ENCODE measurements at places on chromosomes 6 and 20. TPM values are rescaled to one million over a fixed set of nuclear protein-coding genes. Genes with fewer than 3 reads are reported as not detected.

- DNase-seq = no peak
Measured at GRCh38 chr6:161486361-161487216, 212.7 kb upstream of the AGPAT4 start.

DNA sequence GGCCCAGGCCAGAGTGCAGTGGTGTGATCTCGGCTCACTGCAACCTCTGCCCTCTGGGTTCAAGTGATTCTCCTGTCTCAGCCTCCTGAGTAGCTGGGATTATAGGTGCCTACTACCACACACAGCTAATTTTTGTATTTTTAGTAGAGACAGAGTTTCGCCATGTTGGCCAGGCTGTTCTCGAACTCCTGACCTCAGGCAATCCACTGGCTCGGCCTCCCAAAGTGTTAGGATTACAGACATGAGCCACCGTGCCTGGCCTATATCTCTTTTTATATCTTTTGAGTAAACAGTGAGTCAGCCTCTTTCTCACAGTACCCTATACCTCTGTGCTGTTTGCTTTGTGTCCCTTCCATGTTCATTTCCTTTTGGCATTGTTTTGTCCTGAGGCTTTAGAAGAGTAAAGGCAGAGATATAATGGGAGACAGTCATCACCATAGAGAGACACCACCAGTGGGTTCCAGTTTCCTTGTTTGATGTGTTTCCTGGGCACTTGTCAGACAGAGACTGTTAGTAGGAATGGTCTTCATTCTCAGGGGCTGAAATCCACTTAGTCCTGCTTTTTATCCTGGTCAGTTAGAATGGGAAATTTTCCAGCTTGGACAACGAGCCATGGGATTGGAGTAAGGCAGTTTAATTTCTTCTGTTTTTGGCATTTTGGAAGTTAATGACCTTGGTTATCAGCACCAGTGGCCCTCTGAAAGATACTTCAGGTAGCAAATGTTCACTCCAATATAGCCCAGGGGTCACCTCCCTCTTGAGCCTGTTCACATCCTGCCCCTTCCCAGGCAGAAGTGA, 32.2 kb upstream of the ASXL1 start:
- DNase-seq = no peak

GRCh38 chr6:170102038-170102437, 188.8 kb downstream of the DLL1 start:
- no peak for DNase-seq

GRCh38 chr6:11701573-11701972, 77.0 kb downstream of the ADTRP start:
- no peak for DNase-seq

- no peak for DNase-seq
Measured at GRCh38 chr20:24693466-24694156, 224.2 kb downstream of the SYNDIG1 start.

DNA sequence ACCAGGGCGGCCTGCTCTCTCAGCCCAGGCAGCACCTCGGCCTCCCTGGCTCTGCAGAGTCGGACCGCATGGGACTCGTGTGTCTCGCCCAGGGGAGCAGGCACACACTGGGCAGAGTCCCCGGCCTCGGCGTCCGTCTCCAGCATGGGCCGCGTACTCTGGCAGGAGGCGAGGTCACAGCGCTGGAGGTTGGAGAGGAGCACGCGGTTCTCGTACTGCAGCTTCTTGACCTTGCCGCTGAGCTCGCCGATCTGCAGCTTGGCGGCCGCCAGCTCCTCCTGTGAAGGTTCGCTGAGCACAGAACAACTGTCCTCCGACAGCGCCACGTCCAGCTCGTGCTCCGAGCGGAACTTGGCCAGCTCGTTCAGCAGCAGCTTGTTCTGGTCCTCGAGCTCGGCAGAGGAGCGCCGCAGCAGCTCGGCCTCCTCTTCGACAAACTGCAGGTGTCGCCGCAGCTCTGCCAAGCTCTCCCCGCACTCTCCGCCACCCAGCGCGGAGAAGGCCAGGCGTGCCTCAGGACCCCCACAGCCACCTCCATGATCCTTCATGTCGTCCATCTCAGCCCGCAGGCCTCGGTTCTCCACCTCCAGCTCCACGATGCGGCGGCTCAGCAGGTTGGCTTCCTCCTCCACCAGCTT, 42.0 kb upstream of the DSN1 start:
- DNase-seq = no peak

Gene STMND1
- total RNA-seq = not detected

- DNase-seq = no peak
Measured at GRCh38 chr6:37559501-37559900, 59.8 kb upstream of the CCDC167 start.

DNA sequence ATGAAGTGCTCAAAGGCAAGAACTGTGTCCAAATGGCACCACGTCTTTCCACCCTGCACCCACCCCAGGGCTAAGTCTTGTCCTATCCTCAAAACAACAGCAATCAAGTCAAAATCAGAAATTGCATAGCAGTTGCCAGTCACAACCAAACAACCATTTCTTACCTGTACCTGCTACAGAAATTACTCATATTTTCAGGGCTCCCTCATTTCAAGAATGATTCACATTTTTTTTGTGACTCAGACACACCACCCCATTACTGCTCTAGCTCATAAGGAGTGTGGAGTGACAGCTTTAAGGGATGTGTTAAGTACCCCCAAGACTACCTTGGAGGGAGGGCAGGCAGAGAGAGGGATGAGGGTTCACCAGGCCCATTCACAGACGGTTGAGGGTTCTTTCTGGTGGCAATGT, 111.7 kb downstream of the TRERF1 start:
- no peak for DNase-seq

DNA sequence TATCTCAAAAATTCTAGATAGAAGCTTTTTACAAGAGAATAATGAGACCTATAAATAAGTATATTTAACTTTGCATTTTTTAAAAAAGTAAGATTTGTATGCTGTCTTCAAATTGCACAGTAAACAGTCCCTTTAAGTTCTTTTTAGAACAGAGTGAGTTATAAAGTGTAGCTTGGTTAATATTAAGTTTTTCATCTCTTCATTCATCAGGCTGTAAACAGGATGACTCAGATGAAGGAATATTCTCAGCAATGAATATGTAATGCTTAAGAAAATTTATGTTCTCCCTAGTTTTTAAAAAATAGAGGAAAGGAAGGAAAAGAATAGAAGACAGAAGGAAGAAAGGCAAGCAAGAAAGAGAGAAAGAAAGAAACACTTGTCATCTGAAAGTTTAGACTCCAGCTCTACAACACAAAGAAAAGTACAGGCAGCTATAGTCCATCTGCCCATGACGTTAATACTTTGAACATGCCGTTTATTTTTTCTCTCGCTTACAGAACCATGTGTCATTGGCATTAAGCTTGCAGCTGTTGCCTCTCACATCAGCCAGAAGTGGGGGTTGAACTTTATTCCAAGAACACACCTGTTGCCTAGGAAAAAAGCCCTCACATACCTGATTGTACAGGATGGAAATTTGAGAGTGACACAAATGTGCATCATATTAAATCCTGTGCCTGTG, 36.1 kb downstream of the CAP2 start:
- no peak for DNase-seq

DNA sequence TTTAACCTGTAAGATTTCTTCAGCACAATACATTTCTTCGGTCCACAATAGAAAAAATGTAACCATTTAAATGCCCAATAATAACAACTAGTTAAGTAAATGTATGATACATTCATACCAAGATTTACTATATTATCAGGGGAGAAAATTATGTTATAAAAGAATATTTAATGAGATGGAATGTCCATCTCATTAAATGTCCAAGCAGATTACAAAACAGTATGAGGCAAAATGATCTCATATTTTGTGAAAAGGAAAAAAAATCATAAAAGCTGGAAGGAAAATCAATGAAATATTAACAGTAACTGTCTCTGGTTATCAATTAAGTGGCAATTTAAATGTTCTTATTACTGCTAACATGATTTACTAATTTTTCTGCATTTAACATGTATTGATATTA, 10.1 kb upstream of the HEY2 start:
- DNase-seq = no peak

DNA sequence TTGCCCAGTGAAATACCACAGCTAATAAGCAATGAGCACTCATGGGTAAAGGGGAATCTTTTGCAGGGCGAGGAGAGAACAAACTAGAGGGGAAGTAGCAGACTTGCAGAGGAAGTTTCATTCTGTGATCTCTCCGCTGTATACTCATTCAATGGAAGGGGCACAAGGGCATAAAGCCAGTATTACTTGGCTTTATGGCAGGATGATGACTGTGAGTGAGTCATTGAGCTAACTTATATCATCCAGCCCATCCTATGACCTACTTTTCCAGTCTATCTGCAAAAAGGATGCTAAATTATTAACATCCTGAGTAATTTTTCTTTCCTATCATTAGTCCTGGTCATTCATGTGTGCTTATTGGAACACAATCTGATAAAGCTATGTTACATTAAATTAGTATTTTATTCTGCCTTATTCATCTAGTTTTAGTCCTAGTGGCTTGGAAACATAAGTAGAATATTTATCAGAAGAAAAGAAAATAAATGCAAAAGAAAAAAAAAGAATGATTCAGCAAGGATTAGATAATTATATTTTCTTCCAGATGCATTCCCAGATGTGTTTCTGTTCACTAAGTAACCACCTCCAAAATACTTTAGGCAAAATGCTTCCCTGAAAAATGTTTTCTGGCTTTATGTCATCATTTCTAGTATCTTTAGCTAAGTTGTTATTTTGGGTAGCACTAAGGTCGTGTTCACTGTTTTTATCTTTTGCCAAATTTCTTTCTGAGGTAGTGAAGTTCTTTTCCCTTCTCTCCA, 471.7 kb downstream of the CDKAL1 start:
- peak; percentile 86 for DNase-seq

DNA sequence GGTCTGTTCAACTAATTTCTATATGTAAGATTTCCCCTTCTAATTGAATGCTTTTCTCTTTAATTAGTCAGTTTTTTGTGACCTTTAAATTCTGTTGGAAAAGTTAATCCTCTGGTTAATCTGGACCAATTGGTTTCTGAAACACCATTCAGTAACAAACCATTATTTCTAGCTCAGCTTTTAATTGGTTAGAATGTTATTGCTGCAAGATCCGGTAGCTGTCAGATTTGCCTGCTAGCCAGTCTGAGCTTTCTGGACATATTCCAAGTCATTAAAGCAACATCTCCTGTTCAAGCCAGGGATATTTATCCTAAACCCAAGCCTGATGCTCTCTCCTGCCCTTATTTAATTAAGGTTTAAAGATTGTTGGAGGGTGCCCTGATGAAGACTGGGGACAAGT, 55.1 kb upstream of the FBXL4 start:
- DNase-seq = no peak

GRCh38 chr20:53940907-53941545, 129.4 kb downstream of the BCAS1 start:
- DNase-seq = peak; percentile 77

DNA sequence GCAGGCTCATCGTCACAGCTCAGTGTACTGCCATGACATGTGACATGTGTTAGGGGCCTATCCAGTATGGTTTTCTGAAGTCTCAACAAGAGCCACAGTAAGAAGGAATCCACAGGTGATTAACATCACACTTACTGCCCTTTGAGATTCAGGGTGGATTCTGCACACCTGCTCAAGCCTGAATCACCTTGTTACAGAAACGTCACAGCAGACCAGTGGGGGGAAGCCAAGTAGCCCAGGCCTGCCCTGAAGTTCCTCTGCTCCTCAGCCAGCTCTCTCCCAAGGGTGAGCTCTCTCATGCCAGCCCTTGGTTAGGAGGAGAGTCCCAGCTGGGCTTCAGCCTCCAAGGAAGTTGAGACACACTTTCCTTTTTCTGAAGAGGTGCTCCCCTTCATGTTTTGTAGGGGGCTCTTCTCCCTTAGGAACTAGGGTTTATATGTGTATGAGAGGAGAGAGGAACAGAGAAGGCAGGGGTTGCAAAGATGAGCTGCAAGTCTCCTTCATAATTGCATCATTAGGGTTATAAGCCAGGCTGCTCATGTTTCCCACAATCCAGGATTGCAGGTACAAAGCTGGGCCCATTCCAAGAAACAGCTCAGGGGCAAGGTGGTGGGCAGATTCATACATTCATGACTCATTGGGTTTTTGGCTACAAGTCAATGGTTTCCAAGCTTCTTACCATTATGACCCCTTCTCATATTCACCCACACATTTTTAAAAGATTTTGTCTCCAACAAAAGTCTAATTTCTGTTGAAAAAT, 11.6 kb downstream of the GSS start:
- no peak for DNase-seq

DNA sequence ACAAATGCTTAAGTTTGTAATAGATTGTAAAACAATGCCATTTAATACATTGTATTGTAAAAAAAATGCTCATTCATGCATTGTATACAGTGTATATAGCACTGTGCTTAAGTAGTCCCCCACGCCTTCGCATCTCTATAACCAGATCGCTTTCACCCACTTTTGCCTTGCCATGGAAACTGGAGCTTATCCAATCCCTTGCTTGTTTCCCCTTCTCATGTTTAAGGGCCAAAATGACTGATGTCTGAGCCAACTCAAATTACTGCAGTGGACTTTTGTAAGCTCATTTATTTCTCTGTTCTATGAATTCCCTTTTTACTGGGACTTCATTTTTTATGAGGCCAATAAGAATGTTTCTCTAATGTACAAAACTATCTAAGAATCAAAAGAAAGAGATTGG, 730.9 kb upstream of the GJE1 start:
- no peak for DNase-seq

Gene TPX2
- 16.0 TPM for total RNA-seq

- DNase-seq = no peak
Measured at GRCh38 chr6:151109869-151110575, 129.7 kb upstream of the AKAP12 start.

DNA sequence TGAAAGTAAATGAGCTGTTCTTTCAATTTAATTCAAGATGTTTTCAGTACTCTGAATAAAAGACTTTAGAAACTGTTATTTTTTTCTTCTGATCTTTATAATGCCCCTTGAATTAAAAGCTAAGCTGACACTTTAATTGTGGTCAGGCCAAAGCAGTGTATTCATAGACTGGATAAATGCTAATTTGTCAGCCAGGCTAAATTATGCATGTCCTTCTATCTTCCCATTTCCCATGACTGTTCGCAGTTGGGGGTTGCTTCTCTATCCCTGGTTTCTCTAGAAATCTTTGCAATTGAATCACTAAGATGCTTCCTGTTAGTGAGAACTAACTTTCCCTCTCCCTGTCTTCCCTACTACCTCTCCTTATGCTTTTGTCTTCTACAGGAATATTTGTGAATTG, 396.2 kb downstream of the RFPL4B start:
- DNase-seq = no peak

DNA sequence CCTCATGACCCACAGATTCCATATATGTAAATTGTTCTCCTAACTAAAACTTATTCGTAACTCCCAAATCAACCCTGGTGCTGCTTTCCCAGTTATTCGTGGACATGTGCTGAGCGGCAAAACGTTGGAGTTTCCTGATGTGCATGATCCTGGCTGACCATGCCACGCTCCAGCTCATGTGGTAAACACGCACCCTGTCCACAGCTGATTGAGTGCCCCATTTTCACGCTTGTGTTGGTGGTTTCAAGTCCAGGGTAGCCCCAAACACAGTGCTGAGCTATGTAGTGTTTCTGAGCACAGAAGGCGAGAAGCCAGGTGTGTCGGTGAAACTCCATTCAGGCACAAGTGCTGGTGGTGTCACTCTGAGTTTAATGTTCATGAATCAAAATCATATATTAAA, 19.1 kb upstream of the FOXC1 start:
- DNase-seq = no peak

Gene C4B
- total RNA-seq = 2.3 TPM

Gene TNF
- total RNA-seq = 18.6 TPM

Measured in kidney epithelial cell (primary cell).